Caki2 (cell line): ENCODE measurements at places on chromosomes 2 and 18.
A peak's percentile ranks its signal among the peaks of the same experiment; 100 is the strongest.

DNA sequence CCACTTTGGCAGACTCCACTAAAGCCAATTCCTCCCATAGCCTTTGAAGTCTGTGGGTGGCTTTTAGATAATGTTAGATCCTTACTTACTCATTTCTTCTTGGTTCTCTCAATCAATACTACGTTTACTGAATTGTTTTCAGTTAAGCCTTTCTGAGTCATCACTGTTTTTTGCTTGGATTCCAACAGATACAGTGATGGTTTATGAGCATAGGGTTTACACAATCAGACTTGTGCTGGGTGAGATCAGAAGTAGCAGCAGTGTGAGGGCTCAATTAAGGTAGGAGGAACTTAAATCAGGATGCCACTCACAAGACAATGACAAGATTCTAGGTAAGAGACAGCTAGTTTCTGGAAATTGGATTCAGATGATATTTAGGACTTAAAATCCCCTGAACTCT lies 297.7 kb upstream of the DOK6 start:
- no peak for DNase-seq

- DNase-seq, result no peak
These were observed 201.9 kb upstream of the NT5C1B start for GRCh38 chr2:18791172-18791797.

DNA sequence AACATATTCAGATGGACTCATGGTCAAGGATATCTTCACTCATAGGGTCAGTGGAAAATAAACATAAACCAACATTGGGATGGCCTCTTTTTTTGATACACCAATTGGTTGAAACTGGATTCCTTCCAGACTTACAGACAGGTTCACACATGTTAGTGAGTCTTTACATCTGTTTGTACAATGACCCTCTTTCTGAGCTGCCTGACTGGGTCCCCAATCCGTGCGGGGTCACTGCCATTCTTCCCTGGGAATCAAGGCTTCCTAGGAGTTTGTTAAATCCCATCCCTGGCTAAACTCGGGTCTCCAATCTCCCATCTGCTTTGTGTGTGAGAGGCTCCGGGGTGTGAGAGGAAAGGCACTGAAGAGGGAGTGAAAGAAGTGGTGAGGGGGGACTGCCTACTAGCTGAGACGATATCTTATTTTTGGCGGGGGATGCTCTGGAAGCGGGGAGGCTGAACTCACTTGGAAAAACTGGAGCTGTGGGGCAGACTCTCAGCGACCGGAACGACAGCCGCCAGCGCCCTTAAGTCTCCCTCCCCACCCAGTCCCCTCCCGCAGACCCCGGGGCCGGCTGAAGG lies 487 bp downstream of the STARD6 start:
- no peak for DNase-seq

- DNase-seq, result no peak
These were observed 21.4 kb downstream of the ZNF24 start for GRCh38 chr18:35322486-35323458.

GRCh38 chr2:45688479-45689298 lies 37.2 kb downstream of the PRKCE start:
- DNase-seq, result no peak

GRCh38 chr2:160252278-160252887 lies 52.3 kb upstream of the ITGB6 start:
- peak; percentile 63 for DNase-seq

DNA sequence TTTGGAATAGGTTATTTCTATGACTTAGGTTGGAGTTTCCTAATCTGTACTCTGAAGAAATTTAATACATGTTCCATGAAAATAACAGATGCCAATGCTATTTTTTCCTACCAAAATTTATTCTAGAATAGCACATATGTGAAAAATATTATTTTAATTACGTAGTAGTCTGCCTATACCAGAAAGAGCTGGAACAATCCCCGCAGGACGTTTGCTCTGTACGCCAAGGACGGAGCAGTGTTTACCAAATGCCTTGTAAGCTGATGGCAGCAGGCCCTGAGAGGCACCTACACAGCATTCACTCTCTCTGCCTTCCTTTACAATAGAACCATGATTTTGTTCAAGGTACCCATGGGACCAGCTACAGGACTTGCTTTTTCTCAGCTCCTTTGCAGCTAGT lies 16.8 kb upstream of the SLC1A4 start:
- DNase-seq, result no peak

- DNase-seq, result no peak
These were observed 89.9 kb downstream of the DCDC2C start for GRCh38 chr2:3793249-3793648.

GRCh38 chr2:88053934-88054781 lies 1.4 kb downstream of the KRCC1 start:
- peak; percentile 23 for DNase-seq

- DNase-seq, result no peak
These were observed 13.6 kb downstream of the DHRS9 start for GRCh38 chr2:169082995-169083394.

GRCh38 chr18:40501026-40501425 lies 1454.0 kb upstream of the PIK3C3 start:
- DNase-seq, result no peak

DNA sequence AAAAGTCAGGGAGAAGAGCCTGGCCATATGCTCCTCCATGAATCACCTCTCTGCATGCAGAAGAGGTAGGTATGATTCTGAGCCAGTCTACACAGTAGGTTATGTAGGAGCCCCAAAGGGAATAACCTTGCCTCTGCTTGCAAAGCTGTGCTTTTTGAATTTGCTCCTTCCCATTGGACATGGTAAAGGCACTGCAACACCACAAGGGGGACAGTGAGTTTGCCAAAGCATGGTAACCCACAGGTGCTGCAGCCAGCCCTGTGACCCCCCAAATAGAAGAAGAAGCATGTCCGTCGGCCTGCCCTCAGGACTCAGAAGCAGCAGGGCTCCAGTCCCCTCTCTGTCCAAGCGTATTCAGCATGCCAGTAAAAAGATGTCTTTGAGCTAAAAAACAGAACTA lies 51.0 kb upstream of the BCL2L11 start:
- no peak for DNase-seq

GRCh38 chr18:48929941-48930713 lies 20.6 kb downstream of the SMAD7 start:
- DNase-seq, result peak; percentile 95

DNA sequence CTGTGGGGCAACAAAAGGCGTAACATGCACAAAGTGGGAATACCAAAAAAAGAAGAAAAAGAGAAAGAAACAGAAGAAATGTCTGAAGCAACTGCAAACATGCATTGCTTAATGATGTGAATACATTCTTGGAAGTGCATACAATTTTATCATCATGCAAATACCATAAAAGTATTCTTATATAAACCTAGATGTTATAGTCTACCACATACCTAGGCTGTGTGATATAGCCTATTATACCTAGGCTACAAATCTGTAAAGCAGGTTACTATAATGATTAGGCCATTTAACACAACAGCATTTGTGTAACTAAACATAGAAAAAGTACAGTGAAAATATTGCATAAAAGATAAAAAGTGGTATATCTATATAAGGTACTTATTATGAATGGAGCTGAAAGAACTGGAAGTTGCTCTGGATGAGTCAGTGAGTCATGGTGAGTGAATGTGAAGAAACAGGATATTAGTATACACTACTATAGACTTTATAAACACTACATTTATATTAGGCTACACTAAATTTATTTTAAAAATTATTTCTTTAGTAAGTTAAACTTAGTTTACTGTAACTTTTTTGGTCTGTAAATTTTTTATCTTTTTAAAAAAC lies 319.4 kb upstream of the KCNH7 start:
- no peak for DNase-seq

- DNase-seq, result no peak
These were observed 93.2 kb upstream of the DLX2 start for GRCh38 chr2:172195836-172196376.

DNA sequence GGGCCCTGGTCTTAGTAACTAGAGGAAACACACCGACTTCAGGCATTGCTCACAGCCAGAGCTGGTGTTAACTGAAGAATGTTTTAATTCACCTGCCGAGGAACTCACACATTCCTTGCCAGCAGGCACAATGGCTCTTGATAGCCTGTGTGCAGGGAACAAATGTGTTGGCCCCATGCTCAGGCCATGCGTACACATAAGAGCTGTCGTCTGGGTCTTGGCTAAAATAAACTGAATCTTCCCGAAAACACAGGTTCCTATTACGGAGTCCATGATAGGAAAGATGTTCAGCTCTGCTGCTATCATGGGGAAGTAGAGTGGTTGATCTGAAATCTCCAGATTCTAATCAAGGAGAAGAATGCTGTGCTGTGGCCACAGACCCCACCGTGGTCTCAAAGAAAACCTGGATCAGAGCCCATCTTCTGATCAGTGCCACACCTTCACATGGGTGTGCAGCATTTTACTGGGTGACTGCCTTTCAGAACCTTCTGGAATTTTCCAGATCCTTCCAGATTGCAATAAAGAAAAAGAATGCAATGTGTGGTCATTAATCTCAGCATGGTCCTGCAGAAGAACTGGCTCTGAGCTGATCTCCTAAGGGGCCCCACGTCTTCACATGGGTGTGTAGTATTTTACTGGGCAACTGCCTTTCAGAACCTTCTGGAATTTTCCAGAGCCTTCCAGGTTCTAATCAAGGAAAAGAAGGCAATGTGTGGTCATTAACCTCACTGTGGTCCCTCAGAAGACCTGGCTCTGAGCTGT lies 17.2 kb downstream of the MBP start:
- DNase-seq, result no peak

DNA sequence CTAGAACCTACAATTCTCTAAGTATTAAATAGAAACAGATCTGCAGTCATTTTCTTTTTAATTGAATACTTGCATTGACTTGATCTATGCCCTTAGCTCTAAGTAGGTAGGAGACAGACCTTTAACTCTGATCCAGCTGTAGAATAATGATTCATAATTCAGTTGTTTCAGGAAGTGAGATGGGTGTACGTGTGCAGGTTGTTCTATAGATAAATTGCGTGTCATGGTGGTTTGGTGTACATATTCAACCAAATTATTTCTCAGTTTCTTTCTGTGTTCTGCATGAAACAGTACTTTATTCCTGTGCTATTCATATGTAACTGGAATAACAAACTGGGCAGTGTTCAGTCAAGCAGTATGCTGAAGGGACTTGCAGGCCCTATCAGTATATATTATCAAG lies 34.3 kb upstream of the CD226 start:
- no peak for DNase-seq

GRCh38 chr18:36590621-36591580 lies 237.9 kb downstream of the TPGS2 start:
- DNase-seq, result no peak

DNA sequence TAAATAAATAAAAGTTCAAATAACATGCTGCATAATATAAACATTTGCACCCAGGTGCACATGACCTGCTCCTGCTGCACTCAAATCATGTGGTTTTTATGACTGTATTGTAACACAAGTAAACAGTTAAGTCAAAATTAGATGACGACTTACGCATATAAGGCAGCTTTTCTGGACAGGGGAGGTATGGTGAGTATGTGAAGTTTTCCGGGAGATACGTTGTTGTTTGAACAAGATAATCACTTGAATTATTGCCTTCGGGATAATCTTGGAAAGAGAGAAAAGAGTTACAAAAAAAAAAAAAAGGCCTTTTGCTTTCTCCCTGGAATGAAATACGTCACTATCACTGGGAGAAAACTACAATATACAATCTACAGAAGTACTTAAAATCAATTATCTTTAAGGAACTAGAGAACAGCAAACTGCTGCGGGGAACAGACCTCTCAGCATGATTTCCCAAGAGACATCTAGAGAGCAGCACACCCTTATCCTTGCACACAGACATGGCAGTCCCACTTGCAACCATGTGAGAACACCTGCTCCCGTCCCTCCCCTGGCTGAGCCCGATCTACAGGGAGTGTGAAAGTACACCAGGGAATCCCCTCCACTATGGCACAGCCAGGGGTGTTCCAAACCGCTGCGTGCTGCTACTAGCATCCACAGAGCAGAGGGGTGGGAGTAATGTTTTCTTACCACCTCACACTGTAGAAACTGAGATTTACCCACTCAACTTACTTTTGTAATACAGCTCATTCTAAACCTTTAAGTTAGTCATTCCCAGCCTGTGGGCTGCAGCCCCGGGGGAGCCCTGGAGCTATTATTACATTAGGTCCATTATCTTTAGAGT lies 26.3 kb downstream of the B4GALT6 start:
- no peak for DNase-seq

- no peak for DNase-seq
These were observed 2.1 kb downstream of the FBLN7 start for GRCh38 chr2:112140205-112140802.

DNA sequence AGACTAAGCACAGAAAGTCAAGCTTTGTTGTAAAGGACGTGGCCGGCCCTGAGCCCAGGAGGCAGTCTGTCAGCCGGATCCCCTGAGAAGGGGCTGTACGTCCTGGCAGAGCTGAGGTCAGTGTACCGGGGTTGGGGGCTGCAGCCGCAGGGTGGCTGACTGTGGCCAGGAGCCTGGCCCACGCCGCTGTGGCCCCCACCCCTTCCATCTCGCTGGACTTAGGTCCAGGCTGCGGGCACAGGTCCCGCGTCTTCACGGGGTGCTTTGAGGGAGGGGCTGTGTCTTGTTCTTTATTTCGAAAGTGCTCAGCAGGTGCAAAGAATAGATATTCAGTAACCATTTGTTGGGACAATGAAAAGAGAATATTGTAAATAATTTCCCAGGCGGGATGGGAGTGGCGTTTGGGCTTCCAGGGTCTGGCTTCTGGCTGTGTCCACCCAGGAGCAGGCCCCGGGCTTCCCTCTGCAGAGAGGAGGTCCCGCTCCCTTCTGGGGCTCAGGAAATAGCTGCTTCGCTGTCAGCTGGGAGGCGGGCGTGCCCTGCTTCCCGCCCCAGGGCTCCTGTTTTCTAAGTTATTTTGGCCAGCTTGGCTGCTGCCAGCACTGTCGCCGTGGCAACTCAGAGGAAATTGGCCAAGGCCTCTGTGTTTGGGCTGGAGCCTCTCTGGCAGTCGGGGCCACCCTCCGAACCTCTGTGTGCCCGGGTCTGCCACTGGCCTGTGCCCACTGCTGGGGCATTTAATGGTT lies 7.4 kb downstream of the NFATC1 start:
- no peak for DNase-seq

DNA sequence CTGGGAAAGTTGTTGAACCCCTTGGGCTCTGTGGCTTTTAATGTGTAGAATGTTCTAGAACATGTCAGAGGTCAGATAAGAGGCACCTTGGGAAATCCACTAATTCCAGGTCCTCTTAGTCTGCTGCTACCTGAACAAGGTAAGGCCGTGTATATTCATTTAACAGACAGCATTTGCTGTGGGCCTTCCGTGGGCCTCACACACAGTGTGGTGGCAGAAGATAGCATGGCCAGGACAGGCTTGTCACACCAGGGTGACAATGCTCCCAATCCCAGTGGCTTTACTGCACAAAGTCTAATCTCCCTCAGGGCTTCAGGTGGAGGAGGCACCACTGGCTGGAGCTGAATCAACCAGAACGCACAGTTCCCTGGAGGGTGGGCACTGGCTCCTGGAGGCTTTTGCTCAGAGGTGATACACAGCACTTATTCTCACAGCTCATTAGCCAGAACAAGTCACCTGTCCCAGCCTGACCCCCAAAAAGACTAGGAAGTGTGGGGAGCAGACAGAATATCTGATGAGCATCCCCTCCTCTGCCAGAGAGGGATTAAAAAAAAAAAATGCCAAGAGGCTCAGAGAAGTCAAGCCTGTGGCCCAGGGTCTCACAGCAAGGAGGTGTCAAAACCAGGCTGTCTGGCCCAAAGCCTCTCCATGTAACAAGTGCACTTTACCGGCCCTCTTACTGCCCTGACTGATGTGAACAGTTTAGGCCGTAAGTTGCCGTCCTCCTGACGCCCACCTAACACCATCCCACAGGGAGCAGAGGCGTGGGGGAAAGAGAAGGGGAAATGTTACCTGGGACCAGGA lies 216.9 kb upstream of the RAB6C start:
- DNase-seq, result no peak
